ENCODE measurements at places on chromosomes 7 and 10. TPM values are rescaled to one million over a fixed set of nuclear protein-coding genes. Genes with fewer than 3 reads are reported as not detected.
A peak's percentile ranks its signal among the peaks of the same experiment; 100 is the strongest.

The CLDN3 gene
- total RNA-seq, result 0.64 TPM

The NEBL gene
- 30.1 TPM for total RNA-seq

The KLLN gene
- 0.60 TPM for total RNA-seq

The TECTB gene
- total RNA-seq, result not detected

The TMEM184A gene
- total RNA-seq, result 86.6 TPM

The POLR2J2 gene
- 3.3 TPM for total RNA-seq

The ABCB4 gene
- 0.20 TPM for total RNA-seq

The DIP2C gene
- 3.6 TPM for total RNA-seq

The TMEM270 gene
- total RNA-seq, result not detected

GRCh38 chr7:45156516-45157272 is 897 bp upstream of the RAMP3 start:
- no peak for ATAC-seq

DNA sequence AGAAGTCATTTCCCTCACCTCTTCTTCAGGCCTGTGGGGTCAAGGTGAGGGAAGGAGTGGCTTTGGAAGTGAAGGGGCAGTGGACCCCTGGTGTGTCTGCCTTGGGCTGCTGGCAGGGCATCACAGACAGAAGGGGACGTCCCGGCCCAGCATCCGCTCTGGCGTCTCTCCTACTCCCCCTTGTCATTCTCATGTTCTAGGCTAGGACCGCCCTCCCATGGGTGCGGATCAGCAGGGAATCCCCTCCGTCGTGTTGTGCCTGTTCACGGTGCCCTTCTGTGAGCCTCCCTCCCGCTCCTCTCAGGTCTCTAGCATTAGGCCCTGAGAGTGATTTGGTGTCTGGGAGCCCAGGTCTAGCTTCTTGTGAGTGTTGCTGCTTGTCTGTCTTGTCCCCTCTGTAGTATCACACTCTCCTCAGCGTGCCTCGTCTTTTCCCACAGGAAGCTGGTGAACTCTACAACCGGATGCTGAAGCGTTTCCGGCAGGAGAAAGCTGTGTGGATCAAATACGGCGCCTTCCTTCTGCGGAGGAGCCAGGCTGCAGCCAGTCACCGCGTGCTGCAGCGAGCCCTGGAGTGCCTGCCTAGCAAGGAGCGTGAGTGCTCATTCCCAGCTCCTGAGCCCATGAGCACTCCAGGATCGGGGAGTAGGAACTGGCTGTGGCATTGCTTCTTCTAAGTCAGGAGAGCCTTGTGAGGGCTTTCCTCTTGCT is 8.5 kb downstream of the CALHM2 start:
- ATAC-seq, result no peak

- no peak for ATAC-seq
Observed at GRCh38 chr7:82244947-82245517, 198.5 kb downstream of the CACNA2D1 start.

GRCh38 chr7:70621954-70622600 is 509.9 kb upstream of the GALNT17 start:
- peak; percentile 57 for ATAC-seq

GRCh38 chr10:79347894-79348639 is 798 bp downstream of the PPIF start:
- ATAC-seq, result peak; percentile 51

DNA sequence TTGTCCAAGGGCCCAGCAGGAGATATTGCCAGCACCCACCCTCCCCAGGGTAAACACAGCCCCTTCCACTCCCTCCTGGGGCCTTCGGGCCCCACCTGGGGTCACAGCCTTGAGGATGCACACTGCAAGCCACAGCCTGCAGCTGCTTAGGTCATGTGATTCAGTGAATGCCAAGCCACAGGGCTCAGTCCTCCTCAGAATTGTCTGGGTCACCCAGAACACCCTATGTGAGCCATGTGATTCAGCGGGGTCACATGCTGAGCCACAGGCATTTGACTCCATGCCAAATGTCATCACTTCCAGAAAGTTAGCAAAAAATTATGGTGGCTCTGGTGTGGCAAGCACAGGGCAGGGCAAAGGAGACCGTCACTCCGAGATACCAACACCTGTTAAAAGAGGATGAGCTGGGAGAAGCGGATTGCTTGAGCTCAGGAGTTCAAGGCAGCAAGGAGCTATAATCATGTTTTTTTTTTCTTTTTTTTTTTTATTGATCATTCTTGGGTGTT is 17.2 kb upstream of the PSAP start:
- ATAC-seq, result peak; percentile 86

- no peak for ATAC-seq
Observed at GRCh38 chr7:1943933-1944618, 274.0 kb downstream of the ELFN1 start.

- ATAC-seq, result no peak
Observed at GRCh38 chr10:77041636-77042258, 595.9 kb downstream of the KCNMA1 start.

DNA sequence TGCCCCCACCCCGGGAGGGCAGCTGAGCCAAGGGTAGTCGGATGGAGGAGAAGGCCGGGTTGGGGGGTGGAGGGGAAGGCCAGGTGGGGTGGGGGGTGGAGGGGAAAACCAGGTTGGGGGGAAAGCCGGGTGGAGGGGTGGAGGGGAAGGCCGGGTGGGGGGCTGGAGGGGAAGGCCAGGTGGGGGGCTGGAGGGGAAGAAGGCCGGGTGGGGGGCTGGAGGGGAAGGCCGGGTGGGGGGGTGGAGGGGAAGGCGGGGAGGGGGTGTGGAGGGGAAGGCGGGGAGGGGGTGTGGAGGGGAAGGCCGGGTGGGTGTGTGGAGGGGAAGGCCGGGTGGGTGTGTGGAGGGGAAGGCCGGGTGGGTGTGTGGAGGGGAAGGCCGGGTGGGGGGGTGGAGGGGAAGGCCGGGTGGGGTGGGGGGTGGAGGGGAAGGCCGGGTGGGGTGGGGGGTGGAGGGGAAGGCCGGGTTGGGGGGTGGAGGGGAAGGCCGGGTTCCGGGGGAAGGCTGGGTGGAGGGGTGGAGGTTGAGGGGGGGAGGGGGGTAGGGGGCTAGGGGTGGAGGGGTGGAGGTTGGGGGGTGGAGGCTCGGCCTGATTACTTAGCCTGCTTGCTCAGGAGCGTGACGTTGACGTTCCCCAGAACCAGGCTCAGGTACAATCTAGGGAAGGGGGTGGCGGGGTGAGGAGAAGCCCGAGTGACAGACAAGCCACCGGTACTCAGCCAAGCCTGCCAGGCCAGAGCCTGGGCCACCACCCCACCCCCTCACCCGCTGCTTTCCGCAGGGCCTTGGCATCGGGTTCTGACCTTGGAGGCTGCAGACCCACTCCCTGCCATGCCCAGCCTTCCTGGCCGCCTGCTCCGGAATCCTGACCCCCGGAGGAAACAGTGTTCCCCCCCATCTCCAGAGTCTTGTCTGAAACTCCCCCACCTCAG is 5.6 kb downstream of the TMEM120A start:
- ATAC-seq, result no peak

GRCh38 chr7:23449941-23450340 is 20.4 kb downstream of the IGF2BP3 start:
- no peak for ATAC-seq

DNA sequence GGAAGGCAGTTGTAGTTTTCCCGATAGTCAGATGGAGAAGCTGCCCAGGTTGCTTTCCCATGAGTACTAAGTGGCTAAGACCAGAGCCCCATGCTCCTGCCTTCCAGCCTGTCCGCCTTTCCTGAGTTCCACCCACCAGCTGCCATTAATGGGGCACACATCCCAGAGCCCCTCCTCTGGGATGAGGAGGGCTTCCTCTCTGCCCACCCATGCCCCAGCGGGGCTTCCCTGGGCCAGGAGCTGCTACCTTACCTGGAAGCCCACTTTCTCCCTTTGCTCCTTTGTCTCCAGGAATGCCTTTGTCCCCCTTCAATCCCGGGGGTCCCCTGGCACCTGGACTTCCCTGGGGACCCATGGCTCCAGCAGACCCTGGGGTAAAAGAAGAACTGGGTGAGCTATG is 7.8 kb downstream of the SFTPD start:
- no peak for ATAC-seq

DNA sequence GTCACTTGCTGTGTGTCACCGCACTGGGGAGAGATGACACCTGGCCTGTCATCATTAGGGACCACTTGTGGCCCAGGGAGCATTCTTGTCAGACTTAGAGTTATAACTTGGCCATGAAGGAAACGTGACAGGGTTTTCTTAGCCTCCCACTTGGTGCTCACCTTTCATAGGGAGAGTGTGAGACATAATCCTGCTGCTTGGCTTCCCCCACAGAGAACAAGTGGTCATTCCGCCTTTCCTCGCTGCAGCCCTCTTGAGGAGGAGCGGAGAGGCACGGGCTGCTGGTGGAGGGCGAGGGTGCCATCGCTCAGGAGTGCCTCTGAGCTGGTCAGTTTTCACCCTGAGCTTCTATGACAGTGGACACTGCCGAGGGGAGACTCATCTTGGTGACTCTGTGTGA is 125.0 kb upstream of the GJD4 start:
- no peak for ATAC-seq

- no peak for ATAC-seq
Observed at GRCh38 chr7:104976966-104977636, 36.9 kb upstream of the KMT2E start.

- peak; percentile 12 for ATAC-seq
Observed at GRCh38 chr7:1885465-1886226, 215.6 kb downstream of the ELFN1 start.

DNA sequence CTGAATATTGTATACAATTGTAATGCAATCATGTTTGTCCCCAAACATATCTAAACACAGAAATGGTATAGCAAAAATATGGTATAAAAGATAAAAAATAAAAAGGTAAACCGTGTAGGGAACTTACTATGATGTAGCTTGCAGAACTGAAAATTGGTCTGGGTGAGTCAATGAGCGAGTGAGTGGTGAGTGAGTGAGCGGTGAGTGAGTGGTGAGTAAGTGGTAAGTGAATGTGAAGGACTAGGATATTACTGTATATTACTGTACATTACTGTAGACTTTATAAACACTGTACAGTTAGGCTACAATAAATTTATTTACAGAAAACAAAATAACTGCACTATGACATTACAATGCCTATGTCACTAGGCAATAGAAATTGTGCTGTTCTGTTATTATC is 1163.2 kb upstream of the SORCS1 start:
- ATAC-seq, result no peak

GRCh38 chr7:39720586-39720985 is 97.2 kb downstream of the RALA start:
- ATAC-seq, result peak; percentile 100

DNA sequence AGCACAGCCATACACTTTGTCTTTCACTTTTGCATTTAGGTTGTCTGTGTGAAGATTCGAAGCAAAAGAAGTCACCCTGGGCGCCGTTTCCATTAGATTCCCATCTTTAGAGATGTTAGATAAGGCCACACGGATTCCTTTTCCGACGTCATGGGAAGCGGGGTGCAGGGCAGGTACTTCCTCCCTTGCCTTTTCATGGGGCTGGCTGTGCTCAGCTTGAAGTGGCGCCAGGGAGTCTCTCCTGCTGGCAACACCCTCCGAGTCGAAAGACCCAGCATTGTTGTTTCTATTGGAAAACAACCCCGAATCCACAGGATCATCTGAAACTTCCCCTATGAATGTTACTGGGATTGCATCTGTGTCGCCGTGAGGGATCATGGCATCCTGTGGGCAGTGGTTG is 246.4 kb upstream of the GRB10 start:
- no peak for ATAC-seq

- no peak for ATAC-seq
Observed at GRCh38 chr10:72593963-72594362, 31.9 kb downstream of the MICU1 start.

GRCh38 chr10:91460681-91461080 is 50.5 kb downstream of the HECTD2 start:
- ATAC-seq, result no peak

GRCh38 chr7:142811154-142811737 is 40.5 kb downstream of the PRSS2 start:
- peak; percentile 39 for ATAC-seq

GRCh38 chr7:64651632-64652165 is 14.2 kb upstream of the ZNF107 start:
- peak; percentile 5 for ATAC-seq

DNA sequence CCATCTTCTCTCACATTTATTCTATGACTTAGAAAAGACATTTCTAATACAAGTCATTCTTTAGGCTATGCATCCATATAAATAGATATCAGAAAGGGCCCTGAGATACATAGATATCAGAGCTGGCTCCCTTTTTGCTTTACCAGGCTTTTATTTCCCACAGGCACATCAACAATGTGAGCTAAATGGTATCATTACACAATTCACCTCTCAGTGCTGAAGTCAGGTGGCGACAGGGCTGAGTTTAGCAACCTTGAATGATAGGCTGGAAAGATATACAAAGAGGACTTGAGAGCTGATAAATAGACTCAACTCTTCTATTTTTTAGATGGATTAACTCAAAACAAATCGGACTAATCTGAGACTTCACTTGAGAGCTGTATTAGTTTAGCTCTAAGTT is 189.2 kb upstream of the COL1A2 start:
- ATAC-seq, result no peak

- ATAC-seq, result peak; percentile 63
Observed at GRCh38 chr7:8217200-8218068, 44.5 kb downstream of the ICA1 start.

DNA sequence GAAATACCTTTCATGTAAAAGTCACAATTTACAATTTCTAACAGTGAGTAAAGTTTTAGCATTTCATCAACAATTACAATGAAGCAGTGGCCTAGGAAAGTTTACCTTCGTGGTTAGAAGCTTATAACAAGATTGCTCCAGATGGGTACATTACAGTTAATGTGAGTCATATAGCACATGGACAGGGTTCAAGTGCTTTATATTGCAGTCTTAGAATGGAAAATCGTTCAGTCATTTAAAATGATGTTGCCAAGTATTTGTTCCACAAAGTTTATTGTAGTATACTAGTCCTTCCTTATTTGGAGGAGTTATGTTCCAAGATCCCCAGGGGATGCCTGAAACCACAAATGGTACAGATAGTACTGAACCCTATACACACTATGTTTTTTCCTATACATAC is 174.6 kb upstream of the TARP start:
- ATAC-seq, result no peak

DNA sequence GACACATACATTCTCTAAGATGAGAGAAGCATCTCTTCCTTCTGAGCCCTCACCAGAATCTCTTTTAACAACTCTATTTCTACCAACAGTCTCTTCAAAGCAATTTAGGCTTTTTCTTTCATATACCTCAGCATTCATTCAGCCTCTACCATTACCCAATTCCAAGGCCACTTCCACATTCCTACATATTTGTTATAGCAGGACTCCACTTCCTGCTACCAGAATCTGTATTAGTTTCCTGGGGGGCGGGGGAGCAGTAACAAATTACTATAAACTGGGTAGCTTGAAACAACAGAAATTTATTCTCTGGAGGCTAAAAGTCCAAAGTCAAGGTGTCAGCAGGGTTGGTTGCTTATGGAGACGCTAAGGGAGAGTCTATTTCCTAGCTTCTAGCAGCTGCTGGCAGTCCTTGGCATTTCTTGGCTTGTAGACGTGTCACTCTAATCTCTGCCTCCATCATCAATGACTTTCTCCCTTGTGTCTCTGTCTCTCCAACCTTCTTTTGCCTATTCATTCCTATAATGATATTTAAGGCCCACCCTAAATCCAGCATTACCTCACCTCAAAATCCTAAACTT is 7.4 kb downstream of the PRPS1L1 start:
- ATAC-seq, result no peak
